ENCODE measurements at places on chromosomes 7 and 10.

DNA sequence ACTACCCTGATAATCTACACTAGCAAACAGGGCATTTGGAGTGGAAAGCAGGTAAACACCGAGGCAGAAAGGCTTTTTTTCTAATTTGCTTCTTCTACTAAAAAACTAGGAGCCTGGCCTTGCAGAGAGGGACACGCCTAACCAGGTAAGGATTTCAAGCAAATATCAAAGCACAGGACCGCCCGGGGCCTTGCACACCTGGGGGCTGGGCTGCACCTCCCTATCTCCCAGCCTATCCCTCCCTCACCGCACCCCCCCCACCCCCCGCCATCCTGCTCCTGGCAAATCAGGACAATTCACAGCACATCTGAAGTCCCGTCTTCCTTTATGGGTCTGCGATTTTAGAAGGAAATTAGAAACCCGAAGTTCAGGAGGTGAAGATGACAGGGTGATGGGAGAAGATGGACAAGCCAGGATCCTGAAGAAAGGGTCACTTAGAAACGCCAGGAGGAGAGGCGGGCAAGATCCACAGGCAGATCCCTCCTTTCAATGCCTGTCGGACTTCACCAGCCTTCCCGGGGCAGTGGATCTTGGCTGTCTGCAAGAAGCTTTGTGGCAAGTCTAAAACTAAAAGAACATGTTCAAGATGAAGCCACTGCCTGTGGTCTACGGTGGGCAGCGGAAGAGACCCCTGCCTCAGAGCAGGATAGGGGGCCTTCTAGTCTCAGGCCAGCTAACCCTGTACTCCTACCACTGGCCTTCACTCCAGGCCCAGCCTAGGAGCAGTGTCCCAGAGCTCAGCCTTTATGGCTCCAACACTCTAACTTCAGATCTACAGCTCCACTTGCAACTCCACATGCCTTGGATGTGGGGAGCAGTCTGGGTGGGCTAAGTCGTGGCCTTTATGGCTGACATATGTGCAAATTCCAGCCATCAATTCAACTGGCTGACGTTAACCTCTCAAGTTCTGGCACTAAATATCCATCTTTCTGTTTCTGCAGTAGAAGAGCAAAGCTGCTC is 43.9 kb downstream of the TNS3 start:
- DNase-seq: no peak

DNA sequence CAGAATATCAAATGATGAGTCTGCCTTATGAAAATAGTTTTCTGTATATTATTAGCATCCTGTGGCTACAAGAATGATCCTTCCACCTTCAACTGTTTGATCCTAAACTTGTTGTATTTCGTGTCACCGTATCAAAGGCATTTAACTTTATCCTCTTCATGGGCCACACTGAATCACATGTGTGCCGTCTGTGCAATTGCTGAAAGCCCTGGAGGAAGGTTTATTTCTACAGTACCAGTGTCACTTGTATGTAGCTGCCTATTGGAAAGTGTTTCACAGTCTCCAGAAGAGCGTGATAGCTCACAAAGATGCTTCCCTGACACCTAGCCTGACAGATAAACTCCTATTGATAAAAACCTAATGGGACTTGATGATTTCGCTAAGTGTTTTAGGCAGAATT is 94.5 kb downstream of the ITGA8 start:
- no peak for DNase-seq

- peak; percentile 22 for DNase-seq
These were observed 313.8 kb upstream of the BMPER start for GRCh38 chr7:33591490-33591889.

DNA sequence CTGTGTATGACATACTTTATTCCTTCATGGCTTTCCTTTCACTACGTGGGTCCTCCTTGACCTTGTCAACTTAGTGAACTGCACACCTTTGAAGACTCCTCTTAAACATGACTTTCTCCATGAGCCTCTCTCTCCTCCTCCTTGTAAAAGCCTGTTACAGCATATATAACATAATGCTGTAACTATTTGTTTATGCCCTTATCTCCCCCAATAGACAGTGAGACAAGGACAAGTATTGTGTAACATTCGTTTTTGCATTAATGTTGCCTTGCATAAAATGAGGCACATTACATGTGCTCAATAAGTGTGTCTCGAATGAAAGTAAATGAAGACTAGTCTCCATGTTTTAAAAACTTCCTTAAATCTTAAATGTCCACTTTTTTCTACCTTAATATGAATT is 4.3 kb upstream of the LAMB1 start:
- no peak for DNase-seq

- no peak for DNase-seq
These were observed 205.8 kb upstream of the SHH start for GRCh38 chr7:156017916-156018700.

- DNase-seq: no peak
These were observed 84.7 kb downstream of the CHST15 start for GRCh38 chr10:124008681-124009080.

- no peak for DNase-seq
These were observed 24.4 kb downstream of the RALA start for GRCh38 chr7:39647816-39648215.

DNA sequence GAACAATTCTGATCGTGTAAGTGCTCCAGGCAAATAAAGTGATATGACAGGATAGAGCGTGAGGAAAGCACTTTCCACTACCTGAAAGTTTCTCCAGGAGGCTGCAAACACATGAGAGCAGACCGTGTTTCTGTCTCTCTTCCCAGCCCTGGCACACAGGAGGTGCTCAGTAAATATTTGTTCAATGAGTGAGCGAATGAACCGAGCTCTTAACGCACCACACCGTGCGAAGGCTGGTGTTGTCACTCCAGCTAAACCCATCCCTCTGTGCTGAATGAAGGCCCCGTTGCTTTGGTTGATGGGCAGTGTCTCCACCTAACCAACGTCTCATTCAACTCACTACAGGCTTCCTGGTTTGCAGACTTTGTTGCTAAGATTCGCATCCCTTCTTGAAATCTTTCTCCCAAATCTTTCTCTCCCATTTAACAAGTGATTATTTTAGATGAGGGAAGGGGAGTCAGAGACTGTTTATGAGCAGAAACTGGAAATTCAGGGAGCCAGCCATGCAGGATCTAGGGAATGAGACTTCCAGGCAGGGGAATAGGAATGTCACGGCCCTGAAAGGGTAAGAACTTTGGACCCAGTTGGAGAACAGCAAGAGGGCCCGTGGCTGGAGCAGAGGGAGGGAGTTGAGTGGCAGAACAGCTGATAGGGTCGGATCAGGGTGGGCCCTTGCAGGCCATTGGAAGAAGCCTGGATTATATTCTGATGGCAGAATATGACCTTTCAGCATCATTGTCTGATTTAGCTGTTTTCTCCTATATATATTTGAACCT is 282.6 kb downstream of the CAMK1D start:
- DNase-seq: no peak

DNA sequence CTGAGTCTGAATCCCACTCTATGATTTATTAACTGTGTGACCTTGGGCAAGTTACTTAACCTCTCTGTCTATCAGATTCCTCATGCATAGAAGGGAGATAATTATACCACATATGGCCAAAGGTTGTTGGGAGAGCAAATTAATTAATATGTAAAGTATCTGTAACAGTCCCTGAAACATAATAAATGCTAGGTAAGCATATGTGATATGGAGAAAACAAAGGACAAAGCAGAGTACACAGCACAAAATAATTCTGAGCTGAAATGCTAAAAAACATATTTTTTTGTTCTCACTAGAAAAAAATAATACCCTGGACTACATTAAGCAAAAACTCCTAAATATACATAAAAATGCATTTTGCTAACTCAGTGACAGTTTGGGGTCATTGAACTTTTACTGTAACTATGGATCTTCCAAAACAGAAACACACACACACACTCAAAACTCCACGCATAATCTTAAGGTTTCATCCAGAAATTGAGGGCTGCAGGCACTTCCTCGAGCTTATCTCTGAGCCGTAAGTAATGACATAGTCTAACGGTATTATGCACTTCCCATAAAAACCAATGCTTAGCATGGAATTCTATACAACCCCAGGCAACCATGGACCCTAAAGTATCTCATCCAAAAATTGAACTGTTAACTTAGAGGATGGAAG is 201.7 kb upstream of the PTN start:
- DNase-seq: peak; percentile 10

GRCh38 chr7:154342971-154343633 is 290.9 kb downstream of the DPP6 start:
- DNase-seq: no peak

GRCh38 chr7:72019436-72019835 is 392.7 kb downstream of the CALN1 start:
- no peak for DNase-seq

- DNase-seq: peak; percentile 52
These were observed 314.5 kb upstream of the AKR1E2 start for GRCh38 chr10:4511509-4511908.

DNA sequence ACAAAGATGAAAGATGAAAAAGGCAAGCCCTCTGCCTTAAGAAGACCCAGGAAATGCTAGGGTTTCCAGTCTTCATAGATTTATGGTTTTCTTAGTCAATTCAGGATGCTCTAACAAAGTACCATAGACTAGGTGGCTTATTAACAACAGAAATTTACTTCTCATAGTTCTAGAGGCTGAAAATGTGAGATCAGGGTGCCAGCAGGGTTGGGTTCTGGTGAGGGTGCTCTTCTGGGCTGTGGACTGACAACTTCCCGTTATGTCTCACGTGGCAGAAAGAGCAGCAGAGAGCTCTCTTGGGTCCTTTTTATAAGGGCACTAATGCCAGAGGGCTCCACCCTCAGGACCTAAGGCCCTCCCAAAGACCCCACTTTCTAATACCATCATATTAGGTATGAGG is 23.7 kb downstream of the ELMO1 start:
- no peak for DNase-seq

DNA sequence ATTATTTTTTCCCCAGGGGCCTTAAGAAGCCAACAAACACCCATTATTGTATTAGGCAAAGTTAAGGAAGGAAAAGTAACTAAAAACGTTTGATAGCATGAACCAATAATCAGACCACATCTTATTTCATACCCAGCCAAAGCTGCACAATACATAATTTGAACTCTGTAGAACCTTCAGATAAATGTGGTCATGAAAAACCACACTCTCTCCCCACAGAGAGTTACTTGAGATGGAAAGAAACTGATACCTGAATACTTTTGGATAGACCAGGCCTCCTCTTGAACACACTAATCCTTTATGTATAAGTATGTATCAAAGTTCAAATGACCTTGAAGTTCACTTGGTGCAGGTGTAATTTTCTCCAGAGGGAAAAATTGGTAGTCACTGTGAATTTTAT is 146.6 kb upstream of the FAM13C start:
- DNase-seq: no peak

DNA sequence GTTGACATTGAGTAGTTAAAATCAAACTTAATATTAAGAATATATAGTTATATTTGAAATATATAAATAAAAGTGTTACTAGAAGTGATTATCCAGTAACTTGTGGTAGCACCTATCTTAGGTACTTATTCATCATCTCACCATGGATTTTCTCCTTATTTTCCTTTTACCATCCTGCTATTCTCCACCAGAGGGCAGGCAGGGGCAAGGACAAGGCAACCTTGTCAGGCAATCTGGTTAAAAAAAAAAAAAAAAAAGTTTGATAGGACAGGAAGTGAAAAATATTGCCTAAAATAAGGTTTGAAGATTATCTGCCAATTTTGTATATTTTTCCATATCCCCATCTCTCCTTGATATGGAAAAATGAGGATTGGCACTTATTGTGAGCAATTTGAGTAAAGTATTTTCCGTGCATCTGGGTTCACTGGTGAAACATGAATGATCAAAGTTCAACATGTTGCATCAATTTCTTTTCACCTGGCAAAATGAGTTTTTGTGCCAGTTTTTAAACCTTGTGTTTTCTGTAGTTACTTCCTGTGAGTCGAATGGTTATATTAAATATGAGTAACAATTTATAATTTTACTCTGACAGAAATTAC is 256.7 kb downstream of the AGMO start:
- DNase-seq: peak; percentile 73

DNA sequence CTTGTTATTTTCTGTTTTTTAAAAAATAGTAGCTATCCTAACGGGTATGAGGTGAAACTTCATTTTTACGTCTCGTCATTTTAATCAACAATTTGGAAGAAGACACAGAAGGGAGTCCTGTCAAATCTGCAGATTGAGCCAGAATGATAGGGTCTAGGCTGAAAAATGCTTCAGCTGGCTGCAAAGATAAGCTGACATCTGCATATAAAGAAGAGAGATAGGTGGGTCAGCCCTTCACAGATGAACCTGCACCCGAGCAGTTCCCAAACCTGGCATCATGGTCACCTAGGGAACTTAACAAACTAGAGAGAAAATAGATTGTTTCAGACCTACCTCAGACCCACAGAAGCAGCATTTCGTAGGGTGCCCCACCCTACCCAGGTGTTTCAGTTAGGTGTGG is 35.2 kb upstream of the BMPR1A start:
- DNase-seq: no peak

- no peak for DNase-seq
These were observed 472.6 kb downstream of the SORCS3 start for GRCh38 chr10:105113666-105114065.

- DNase-seq: no peak
These were observed 49.8 kb upstream of the PDSS1 start for GRCh38 chr10:26647602-26648244.

DNA sequence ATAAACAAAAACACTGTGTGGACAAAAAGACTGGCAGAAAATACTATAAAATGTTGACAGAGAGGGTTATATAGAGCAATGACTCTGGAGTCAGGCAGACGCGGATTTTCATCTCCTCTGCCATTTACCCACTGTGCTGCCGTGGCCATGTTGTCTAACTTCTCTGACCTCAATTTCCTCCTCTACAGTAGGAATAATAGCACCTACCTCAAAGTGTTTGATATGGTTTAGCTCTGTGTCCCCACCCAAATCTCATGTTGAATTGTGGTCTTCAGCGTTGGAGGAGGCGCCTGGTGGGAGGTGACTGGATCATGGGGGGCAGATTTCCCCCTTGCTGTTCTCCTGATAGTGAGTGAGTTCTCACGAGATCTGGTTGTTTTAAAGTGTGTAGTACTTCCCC is 78.2 kb upstream of the CALN1 start:
- no peak for DNase-seq

DNA sequence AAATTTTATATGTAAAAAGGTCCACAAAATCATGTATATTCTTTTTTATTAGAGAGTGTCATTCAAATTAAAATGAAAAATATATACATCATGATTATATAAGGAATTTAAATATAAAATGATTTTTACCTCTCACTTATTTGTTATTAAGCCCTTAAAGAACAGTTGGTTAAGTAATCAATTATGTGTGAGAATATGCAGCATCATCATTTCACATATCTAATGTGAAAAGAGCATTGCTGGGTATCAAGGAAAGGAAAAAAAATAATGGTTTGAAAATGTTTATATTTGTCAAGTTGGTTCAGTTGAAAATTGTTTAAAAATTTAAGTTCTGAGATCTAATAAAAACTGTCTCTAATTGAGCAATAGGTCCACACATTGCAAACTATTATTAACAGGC is 363.6 kb upstream of the GRM3 start:
- no peak for DNase-seq
